ENCODE measurements at places on chromosomes 16 and 17. TPM values are rescaled to one million over a fixed set of nuclear protein-coding genes. Genes with fewer than 3 reads are reported as not detected.

Gene ATF7IP2
- total RNA-seq, result not detected

Gene RGS11
- total RNA-seq, result not detected

- DNase-seq, result no peak
Observed at GRCh38 chr17:72296456-72296855, 175.6 kb downstream of the SOX9 start.

Gene XYLT1
- total RNA-seq, result 6.3 TPM

DNA sequence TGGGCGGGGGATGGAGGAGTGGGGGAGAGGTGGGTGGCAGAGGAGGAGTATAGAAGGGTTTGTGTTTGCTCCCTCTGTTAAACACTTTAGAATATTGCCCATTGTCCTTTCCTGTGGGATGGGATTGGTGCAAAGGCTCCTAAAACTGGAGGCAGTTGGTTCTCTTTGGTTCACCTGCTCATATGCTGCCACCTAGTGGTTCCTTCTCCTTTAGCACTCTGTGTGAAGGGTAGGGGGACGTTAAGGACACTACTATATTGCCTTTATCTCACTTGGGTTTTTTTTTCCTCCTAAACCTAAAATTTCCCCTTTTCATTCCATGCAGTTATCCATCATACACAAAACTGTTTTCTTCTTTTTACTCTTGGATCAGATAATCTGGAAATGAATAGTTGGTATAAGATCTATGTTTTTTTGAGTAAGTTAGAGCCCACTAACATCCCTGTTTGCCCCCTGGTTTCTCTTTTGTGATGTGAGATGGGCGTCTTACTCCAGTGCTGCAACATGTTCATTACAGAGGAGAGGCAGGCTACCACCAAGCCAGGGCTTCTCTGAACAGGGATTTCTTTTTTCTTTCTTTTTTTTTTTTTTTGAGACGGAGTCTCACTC is 23.8 kb downstream of the SNX11 start:
- DNase-seq, result peak; percentile 76

GRCh38 chr17:55652114-55652823 is 70.4 kb downstream of the TMEM100 start:
- DNase-seq, result no peak

Gene EXOC3L1
- 1.4 TPM for total RNA-seq

DNA sequence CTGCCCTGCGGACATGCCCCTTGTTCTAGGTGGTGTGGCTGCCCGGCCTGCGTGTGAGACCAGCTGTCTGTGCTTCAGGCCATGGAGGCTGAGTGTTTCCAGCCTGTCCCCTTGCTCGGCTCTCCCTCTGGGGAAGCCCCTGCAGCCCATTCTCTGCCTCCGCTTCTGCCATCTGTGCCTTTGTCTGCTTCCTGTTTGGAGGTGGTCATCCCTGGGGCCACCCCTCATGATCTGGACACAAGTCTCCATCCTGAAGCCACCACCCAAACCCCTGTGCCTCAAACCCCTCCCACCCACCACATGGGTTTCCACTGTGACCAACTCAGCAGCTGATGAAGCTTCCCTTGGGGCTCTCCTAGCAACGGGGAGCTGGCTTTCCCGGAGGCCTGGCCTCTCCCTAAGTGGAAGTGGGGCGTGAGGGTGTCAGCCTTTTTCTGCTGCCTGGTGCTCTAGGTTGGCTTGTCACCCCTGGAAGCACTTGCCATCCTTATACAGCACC is 184.9 kb downstream of the SEC14L1 start:
- peak; percentile 47 for DNase-seq

DNA sequence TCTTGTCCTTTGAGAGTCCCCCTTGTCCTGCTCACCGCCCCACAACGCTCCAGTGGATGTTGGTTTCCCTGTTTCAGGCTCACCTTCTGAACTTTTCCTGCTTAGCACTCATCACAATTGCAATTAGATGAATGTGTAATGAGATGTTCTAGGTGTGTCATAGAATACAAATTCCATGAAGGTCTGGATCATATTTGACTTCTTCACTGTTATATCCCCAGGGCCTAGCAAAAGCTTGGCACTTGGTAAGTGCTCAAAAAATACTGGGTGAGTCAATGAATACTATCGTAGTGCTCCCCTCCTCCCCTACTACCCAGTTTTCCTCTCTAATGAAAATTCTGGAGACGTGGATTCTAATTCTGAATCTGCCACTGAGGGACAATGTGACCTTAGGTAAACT is 33.1 kb downstream of the DNAH3 start:
- no peak for DNase-seq

DNA sequence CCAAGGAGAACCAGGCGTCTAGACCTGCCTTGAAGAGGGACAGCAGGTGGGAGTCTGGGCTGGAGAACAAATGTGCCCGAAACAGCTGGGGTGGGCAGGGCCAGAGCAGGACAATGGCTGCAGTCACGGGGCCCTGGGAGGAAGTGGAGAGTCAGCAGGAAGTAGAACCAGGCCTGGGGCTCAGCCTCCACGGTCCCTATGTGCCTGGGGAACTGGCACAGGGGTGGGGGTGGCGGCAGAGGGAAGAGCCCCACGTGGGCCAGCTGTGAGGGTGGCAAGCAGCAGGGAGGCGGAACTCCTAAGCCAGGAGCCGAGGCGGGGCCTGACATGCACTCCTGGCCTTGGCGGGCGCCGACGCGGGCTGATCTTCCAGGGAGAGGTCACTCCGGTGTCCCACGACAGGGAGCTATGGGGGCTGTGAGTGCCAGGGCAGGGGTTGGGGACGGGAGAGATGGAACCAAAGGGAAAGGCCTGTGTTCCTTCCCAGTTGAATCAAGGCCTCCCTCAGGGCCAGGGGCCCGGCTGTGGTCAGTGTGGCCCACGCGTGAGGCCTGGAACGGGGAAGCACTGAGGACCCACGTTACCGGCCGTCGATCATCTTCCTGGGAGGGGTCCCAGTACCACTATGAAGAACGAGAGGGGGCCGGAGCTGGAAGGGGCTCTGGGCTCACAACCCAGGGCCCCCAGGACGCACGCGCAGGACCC is 42.7 kb downstream of the TIMM22 start:
- no peak for DNase-seq

Gene HIC1
- 3.7 TPM for total RNA-seq

GRCh38 chr16:56814537-56815432 is 50.2 kb upstream of the SLC12A3 start:
- peak; percentile 81 for DNase-seq

DNA sequence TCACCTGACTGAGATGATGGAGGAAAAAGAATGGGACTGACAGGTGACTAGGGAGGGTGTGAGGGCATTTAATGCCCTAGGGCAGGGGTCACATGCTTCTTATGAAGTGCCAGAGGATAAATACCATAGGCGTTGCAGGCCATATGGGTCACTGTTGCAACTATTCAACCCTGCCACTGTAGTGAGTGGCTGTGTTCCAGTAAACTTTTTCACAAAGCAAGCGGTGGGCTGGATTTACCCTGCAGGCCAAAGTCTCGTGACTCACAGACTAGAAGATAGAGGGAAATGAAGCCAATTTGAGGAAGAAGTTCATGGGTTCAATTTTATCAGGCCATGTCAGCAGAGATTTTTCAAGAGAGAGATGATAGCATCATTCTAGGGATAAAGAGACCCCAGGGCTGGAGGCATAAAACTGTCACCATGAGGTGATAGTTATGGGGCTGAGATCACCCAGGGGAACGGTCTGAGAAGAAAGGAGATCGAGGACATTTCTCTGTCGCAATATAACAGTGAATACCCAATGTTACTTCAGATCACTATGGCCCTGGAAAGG is 8.6 kb downstream of the ARHGAP17 start:
- DNase-seq, result peak; percentile 89

DNA sequence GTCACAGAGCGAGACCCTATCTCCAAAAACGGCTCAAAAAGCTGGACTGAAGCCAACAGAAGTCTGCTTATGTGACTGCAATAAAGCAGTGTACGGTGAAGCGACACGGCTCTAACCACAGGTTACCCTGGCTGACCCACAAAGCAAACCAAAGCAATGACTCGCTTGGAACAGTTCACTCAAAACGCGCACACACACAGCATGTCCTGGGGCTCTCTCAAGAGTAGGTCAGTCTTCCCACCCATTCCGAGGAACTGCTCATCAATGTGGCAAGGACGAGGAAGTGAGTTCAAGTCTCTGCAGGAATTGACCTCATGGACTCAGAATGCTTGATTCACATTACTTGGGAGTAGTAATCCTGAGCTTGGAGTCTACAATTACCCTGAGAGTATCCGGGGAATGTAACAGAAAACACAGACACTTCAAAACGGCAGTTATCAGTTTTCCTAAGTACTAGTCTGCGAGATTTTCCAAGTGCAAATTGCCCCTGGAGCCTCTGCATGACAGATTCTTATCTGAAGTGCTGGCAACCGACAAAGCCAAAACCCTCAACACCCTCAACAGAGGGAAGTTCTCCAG is 25.4 kb downstream of the PELP1 start:
- DNase-seq, result peak; percentile 97

DNA sequence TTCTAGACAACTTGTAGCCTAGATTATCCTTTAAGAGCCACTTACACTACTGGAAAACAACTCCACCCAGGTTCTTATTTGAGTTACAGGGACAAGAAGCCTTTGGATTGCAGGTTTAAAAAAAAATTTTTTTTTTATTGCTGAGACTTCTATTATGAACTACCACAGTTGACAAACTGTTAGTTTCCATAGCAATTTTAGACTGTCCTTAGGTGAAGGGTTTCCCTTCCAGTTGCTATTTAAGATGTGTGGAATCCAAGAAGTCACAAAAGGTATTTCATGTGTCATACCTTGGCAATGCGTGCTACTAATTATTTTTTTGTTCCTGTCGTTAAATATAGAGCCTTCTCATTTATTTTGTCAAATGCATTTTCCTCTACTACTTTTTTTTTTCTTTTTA is 253.2 kb downstream of the PRKCA start:
- DNase-seq, result peak; percentile 75

DNA sequence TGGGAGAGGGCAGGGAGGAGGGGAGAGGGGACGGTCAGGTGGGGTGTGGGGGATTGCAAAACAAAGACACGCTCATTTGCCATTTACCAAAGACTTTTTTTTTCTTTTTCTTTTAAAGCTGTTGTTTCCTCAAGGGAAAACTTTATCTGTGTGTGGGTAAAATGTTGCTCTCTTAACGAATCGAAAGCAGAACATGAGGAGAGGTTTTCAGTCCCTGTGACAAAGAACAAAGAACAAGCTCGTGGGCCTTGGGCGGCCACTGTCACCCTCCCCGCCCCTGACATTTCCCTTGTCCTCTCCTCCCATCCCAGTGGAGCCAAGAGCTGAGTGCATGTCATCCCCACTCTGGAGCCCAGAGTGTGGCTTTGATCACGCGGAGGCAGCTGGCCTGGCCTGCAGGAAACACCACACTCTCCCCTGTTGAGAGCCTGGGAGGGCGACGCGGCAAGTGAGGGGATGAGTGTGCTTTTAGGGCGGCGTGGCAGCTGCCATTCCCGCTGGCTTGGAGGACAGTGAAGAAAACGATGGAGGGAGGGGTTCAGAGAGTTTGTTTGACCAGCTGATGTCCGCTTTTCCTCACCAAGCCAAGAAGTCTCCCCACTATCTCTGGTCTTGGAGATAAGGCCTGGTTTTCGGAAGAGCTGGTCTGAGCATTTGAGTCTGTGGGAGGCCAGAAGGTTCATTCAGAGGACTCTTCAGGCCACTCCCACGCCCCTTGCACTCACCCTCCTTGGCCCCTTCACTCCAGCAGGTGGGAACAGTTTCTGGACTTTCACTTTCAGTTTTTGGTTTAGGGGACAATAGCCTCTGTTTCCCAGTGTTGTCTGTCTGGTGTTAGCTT is 11.4 kb downstream of the CCR7 start:
- no peak for DNase-seq

DNA sequence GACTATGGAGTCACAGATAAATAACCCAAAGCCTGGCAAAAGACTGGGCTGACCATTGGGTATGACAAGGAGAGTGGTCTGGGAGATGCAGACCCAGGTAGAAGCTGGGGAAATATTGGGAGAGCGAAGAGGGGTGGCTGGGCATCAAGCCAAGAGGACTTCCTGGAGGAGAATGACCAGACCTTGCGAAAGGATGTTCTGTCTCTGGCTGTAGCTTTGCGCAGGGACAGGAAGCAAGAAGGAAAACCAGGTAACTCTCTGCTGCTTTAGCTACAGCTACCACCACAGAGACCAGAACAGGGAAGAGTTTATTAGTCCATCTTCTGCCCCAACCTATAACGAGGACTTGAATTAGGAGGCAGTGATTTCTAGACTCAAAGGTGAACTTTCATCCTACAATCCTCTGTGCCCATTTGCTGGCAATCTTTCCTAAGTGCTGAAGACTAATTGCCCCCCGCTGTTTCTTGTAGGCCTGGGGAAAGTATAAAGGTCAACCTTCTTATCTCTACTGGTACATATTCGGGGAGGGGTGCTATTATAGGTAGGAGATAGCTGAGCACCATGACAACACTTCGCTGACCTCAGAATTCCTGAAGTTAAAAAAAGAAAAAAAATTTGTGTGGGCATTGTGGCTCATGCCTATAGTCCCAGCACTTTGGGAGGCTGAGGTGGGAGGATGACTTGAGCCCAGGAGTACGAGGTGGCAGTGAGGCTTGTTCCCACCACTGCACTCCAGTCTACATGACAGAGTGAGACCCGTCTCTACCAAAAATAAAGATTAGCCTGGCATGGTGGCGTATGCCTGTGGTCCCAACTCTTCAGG is 19.1 kb upstream of the KIFC3 start:
- no peak for DNase-seq

DNA sequence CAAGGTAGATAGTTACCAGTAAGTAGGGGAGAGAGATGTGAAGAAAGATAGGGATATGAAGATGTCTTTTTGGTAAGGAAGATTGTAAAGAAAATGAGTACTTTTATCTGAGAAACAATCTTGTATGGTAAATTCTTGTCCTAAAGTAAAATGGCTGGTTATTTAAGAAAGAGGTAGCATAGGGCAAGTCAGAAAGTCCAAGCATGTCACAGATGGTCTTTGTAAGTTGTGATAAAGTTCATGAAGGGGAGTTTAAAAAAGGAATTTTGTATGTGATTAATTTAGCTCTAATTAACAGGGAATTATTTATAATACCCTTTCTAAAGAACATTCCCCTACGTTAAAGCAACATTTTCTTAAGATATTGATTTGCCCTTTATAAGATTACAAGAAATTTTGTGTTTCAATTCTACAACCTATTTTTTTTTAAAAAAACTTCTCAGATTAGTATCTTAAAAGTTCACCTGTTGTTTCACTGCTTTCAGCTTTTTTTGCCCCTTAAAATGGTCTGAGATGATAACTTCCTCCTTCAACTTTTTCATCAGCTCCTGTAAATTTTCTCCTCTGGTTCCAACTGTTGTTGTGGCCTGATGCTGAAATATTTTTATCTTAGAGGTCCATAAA is 16.2 kb upstream of the CPHXL start:
- no peak for DNase-seq

Gene MC1R
- 4.0 TPM for total RNA-seq

- DNase-seq, result peak; percentile 89
Observed at GRCh38 chr16:76535-77272, 1.3 kb upstream of the MPG start.

Gene ADAP2
- total RNA-seq, result 1.2 TPM

DNA sequence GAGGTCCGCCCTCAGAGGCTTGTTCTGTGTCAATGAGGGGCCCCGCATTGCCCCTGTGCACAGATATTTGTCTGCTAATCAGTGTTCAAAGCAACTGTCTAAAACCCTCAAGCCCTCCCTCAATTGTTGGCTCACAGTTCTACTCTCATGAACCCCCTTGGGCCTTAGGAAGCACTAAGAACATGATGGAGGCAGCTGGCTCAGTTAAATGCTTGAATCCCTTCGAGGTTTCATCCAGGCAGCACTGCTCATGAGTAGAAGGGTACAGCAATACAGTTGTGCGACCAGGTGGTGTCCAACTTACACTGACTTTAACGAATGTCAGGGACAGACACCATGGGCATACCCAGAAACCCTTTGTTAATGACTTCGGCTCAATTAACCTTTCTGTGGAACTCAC is 89.2 kb upstream of the WSCD1 start:
- no peak for DNase-seq
